ENCODE measurements at places on chromosomes 12 and 14.

GRCh38 chr12:96720363-96720705, 186.7 kb upstream of the NEDD1 start:
- peak; percentile 38 for DNase-seq

- DNase-seq: no peak
These were observed 220.2 kb downstream of the ANO6 start for GRCh38 chr12:45435945-45436710.

DNA sequence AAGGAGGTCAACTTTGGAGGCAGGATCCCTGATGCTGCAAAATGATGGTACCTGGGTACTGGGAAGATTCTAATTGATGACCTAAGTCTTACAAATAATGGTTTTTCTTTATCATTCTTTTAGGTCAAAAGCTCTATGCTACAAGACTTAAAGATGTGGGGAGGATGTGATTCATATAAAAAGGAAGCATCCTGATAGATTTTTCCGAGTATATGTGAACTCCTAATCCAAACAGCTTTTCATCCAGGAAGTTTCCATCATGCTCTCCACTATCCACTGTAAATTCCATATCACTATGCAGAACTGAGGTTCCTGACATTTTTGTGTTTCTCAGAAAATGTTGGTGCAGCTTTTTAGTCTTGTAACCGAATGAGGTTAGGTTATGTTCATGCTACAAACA, 293.2 kb downstream of the PAWR start:
- no peak for DNase-seq

DNA sequence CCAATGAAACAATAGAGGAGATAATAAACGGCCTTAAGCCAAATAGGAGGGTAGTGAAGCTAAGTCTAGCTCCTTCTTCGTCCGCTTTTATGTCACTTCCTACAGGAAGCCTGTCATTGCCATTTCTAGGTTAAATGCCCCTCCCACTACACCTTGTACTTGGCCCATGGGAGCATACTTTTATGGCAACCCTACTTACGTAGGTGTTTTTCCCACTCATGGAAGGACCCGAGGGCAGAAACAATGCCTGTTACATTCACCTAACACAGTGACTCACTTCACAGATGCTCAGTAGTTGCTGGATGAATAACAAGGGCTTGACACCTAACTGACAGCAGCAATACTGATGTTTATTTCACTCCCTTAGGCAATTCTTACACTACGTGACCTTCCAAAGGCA, 44.5 kb downstream of the ALKBH1 start:
- DNase-seq: no peak

GRCh38 chr14:98964171-98964570, 307.8 kb downstream of the BCL11B start:
- DNase-seq: no peak

- no peak for DNase-seq
These were observed 158.5 kb upstream of the HMGA2 start for GRCh38 chr12:65665817-65666216.

DNA sequence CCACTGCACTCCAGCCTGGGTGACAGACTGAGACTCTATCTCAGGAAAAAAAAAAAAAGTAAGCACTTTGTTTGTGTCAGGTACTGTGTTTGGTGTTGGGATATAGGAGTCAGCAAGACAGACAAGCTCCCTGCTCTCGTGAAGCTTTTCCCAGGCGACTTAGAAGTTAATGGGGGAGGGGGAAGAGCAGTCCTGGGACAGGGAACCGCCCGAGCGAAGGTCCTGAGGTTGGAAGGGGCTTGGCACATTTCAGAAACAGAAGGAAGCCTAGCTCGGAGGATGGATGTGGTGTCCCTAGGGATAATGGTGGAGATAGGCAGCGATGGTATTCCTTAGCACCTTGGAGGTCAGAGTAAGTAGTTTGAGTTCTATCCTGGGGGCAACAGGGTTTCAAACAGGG, 8.5 kb upstream of the COX6A1 start:
- DNase-seq: no peak

DNA sequence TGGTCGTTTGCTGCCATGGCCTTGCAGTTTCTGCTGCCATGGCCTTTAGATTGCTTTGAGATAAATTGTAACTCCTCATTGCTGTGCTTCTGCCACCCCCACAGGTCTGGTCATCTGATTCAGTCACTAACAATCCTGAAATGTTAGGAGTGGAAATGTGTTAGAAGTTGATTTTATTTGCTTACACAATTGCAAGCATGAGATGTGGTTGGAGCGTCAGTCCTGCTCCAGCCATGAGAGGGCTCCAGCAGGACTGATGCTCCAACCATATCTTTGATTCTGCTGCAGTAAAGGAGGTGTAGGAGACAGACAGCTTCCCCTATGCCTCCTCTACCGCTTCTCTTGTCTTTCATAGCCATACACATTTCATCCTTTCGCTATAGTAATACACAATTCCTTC, 226.8 kb upstream of the RGS6 start:
- DNase-seq: no peak

DNA sequence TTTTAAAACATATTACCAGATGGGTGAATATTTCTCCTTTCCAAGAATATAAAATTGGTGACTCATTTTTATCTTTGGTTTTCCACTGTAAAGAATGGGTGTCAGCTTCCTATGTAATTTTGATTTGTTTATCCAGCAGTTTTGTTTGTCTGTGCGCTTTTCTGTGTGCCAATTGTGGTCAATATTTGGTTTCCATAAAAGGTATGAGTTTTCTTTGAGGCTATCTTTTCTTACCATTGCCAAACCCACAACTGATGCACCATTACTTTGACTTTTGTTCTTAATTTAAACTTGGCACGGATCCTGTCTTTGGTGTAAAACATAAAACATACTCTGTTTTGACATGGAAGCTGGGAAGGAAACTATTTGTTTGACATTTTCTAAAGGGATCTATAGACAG, 78.8 kb upstream of the NAV3 start:
- no peak for DNase-seq

- DNase-seq: no peak
These were observed 28.3 kb downstream of the TMEM120B start for GRCh38 chr12:121740847-121741246.

GRCh38 chr14:55580470-55581341, 699 bp downstream of the KTN1 start:
- DNase-seq: peak; percentile 61

DNA sequence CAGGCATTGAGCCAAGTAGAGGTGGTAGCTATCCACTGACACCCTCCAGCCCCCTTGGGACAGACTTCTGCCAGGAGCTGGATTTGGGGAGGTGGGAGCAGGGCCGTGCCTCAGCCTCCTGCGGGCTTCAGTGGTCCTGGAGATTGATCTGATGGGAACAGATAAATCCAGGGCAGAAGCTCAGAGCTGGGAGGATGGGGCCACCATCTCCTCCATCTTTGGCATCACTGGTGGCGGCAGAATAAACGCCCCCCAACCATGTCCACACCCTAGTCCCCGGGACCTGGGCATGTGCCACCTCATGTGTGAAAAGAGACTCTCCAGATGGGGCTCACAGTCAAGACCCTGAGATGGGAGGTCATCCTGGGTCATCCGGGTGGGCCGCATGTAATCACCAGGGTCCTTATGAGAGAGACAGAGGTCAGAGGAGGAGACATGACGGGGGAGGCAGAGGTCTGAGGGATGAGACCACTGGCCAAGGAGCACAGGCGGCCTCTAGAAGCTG, 209.6 kb upstream of the RTL1 start:
- no peak for DNase-seq

DNA sequence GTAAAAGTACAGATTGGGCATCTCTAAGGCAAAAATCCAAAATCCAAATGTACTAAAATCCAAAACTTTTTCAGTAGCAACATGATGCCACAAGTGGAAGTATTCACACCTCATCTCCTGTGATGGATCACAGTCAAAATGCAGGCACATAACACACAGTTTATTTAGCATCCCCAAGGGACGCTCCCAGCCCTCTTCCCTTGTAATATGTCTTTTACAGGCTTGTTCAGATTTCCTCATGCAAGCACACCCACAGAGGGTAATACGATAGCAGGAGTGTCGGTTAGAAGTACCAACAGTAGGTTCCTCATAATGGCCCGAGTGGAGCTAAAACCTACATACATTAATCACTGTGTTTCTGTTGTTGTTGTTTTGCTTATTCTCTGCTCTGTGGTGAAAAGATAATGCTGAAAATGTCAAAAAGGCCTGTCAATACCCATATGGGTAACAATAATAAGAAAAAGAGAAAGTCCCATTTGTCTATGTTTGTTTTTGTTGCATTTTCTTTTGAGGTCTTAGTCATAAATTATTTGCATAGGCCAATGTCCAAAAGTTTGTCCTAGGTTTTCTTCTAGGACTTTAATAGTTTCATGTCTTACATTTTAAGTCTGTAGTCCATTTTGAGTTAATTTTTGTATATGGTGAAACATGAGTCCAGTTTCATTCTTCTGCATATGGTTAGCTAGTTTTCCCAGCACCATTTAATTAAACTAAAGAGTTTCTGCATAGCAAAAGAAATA, 133.1 kb downstream of the LRIG3 start:
- no peak for DNase-seq

- no peak for DNase-seq
These were observed 48.7 kb downstream of the SCARB1 start for GRCh38 chr12:124814741-124815613.
